ENCODE measurements at places on chromosomes 16 and 17.

- no peak for DNase-seq
Observed at GRCh38 chr16:71700831-71701230, 23.7 kb downstream of the PHLPP2 start.

GRCh38 chr17:77356690-77357201 is 216.0 kb downstream of the SEC14L1 start:
- DNase-seq, result peak; percentile 62

DNA sequence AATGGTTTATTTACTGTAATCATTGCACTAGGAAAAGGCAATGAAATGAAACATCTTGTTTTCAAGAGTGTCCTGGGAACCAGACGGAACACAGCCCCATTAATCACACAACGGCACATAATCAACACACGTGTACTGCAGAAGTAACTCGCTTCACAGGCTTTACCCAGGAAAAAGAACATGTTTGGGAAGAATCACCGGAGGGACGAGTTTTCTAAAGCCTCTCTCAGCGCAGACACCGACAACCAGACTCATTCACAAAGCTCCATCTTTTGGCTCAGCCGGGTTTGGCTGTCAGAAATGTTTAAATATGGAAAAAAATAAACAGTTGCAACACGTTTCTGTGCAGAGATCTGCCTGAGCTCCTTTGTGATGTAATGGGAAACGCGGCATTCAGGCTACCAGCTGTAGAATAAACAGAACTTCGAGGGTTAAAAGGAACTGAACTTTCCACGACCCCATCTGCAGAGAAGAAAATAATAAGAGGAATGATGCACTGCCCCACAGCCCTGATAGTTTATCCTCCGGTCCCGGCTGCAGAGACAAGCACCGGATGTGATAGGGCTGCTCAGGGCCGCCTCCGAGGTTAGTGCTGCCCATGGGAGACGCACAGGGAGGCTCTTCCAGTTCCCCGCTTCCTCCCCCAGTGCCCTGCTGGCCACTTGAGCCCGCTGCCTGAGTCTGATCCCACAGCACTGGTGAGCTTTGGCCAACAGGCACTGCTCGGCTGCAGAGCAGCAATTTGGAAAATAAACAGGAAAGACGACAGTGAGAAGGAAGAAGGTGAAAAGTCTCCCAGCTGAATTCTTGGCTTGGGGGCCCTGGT is 119.8 kb downstream of the HIC1 start:
- no peak for DNase-seq

DNA sequence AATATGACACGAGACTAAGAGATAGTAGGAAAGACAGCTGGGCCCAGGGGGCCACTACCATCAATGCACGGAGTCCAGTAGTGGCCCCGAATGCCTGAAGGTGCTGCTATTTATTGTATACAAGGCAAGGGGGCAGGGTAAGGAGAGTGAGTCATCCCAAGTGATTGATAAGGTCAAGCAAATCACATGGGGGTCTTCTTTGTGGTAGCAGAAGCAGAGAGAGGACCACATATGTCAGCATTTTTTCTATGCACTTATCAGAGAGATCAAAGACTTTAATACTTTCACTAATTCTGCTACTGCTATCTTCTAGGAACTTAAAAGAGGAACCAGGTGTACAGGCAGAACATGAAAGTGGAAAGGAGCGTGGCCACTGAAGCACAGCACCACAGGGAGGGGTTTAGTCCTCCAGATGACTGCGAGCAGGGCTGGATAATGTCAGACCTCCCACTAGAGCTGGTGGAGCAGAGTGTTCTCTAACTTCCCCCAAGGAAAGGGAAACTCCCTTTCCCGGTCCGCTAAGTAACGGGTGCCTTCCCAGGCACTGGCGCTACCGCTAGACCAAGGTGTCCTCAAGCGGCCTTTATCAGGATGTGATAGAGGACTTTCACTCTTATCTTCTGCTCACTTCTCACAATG is 26.4 kb upstream of the ARL4D start:
- no peak for DNase-seq

Measured in DMS53 (cell line).